ENCODE measurements at places on chromosomes 6 and 20. TPM values are rescaled to one million over a fixed set of nuclear protein-coding genes. Genes with fewer than 3 reads are reported as not detected.

The POM121L2 gene
- not detected for total RNA-seq

The SIM1 gene
- total RNA-seq, result not detected

The MYMX gene
- not detected for total RNA-seq

The SIGLEC1 gene
- 9.5 TPM for total RNA-seq

The OVOL2 gene
- total RNA-seq, result not detected

The FAXC gene
- total RNA-seq, result not detected

The SFTA2 gene
- not detected for total RNA-seq

The SCUBE3 gene
- 10.3 TPM for total RNA-seq

The SEL1L2 gene
- total RNA-seq, result 1.7 TPM

The OSBPL2 gene
- 59.5 TPM for total RNA-seq

The PLA2G7 gene
- 0.14 TPM for total RNA-seq

The CALHM4 gene
- not detected for total RNA-seq

The ANGPT4 gene
- total RNA-seq, result 0.05 TPM

The COL9A1 gene
- total RNA-seq, result 0.14 TPM

The SRMS gene
- not detected for total RNA-seq

The UST gene
- 4.4 TPM for total RNA-seq

The TREML2 gene
- total RNA-seq, result 0.11 TPM

The ADTRP gene
- not detected for total RNA-seq

The ABCF1 gene
- 39.5 TPM for total RNA-seq

DNA sequence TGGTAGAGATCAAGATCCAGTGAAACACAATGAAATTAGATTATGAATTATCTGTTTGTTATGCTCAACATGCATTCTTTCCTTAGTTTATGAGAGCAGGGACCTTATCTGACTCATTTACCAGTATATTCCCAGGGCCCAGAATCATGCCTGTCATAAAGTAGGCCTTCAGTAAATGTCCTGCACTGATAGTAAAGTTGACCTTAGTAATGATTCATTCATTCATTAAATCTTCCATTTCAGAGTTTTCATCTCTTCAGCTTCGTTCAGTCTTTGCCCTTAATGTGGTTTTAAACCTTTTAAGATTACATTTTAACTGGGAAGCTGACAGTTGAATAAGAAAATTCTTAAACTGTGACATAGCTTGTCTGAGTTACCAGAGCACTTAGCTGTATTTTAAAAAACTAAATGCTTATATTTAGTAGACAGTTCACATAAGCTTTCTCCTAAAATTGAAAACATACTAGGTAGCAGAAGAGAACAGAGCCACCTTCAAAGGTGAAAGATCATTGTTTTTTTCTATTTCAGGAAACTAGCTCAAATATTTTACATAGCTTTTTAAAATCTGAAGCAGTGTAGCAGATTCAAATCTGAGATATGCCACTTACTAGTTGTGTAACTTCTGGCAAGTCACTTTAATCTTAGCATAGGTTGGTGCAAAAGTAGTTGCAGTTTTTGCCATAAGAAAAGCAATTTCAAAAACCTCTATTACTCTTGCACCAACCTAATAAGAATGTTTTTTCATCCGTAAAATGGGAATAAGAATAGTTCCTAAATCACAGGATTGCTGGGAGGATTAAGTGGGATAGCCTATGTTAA, 41.4 kb downstream of the MCM8 start:
- DNase-seq, result no peak

DNA sequence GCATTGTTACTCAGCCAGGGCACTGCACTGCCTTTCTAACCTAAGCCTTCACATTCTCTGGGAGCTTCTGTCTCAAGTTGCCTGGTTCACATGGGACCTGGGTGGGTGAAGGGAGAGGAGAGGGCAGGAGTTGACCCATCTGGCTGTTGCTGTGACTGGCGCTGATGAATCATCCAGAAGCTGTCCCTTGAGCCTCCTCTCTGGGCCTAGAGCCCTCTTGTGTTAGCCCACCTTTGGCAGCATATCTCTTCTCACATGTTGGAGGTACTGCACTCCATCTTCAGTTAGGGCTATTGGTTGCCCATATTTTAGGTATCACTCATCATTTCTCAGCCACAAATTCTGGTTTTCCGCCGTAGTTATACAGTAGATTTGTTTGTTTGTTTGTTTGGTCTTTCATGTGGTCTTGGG, 19.8 kb downstream of the XRN2 start:
- DNase-seq, result no peak

GRCh38 chr6:106804346-106805335, 169.9 kb downstream of the CD24 start:
- DNase-seq, result no peak

DNA sequence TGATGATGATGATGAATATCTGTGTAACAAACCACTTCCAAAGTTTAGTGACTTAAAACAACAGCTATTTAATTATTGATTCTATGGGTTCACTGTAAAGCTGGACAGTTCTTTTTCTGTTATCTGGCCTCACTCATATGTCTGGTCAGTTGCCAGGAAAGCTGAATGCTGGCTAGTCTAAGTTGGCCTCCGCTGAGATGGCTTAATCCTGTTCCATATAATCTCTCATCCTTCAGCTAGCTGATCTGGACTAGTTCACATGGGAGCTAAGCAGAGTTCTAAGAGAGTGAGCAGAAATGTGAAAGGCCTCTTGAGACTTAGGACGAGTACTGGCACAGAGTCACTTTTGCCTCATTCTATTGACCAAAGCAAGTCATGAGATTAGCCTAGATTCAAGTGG, 334.7 kb upstream of the FLRT3 start:
- DNase-seq, result no peak

GRCh38 chr6:23784301-23784919, 341.6 kb upstream of the NRSN1 start:
- no peak for DNase-seq

GRCh38 chr6:106318061-106318460, 7.5 kb downstream of the ATG5 start:
- no peak for DNase-seq

- DNase-seq, result no peak
These were observed 690.7 kb downstream of the KIF16B start for GRCh38 chr20:15882553-15882952.

- DNase-seq, result no peak
These were observed 377.8 kb downstream of the UTRN start for GRCh38 chr6:144662812-144663365.

DNA sequence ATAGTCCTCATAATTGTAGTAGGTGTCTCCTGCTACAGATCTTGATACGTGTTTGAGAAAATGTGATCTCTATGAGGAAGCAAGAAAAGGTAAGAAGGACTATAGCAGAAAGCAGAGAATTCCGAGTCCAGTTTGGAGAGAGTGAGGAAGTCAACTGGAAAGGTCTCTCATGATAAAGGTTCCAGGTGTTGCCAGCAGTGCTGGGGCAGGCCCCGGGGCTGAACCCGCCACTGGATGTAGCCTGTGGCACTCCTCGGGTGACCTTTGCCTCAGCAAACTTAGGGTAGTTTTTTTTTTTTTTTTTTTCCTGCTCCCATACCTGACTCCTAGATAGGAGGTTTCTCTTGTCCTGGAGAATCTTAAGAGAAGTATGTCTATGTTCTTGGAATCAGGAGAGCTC, 62.8 kb downstream of the FAM120B start:
- no peak for DNase-seq

GRCh38 chr20:23966298-23966697, 22.3 kb downstream of the GGTLC1 start:
- DNase-seq, result no peak

DNA sequence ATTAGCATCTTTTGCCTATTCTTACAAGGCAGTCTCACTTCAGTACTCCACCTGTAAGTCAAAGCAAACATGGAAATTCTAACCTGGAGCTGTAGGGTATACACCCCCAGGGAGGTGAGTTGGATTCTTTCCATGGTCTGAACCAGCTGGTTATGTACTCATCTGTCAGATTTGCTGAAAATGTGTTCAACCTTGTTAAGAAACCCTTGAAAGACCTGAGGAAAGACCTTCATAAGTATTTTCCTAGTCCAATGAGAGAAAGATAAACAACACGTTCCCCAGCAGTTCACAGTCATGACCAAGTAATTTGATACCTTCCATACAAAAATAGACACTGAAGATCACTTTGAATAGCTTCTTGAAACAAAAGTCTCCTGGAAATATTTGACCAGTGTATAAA, 42.5 kb downstream of the ID4 start:
- DNase-seq, result no peak

DNA sequence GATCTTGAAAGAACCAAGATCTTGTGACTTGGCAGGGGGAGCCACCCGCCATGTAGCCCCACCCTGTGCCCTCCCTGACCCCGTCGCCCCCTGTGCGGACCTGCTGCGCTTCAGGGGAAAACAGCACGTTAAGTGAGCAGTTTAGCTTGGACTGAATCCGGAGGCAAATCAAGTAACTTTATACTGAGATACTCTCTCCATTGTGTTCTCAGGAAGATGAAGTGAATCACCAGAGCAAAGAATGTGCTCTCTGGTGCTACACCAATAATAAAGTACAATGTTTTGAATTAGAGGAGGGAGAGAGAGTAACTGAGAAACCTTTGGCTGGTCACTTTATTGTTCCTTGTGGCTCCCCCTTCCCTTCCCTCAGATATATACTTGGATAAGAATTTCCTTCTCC, 83.4 kb downstream of the TXNDC5 start:
- DNase-seq, result no peak

DNA sequence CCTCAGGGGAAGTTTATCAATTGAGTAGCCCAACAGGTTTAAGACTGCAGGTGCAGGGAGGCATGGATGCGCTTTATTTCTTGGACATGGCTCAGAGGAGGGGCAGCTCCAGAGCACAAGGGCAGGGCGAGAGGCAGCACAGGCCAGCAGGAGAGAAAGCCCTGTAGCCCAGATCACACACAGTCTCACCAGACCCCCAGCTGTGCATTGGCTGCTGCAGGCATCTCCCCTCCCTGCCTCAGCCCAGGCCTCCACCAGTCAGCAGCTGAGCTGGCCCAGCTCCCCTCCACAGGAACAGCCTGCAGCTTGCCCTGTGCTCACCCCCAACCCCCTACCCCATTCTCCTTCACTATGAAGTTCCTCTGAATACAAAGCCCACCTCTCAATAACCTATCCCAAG, 24.7 kb downstream of the MRPL14 start:
- no peak for DNase-seq

DNA sequence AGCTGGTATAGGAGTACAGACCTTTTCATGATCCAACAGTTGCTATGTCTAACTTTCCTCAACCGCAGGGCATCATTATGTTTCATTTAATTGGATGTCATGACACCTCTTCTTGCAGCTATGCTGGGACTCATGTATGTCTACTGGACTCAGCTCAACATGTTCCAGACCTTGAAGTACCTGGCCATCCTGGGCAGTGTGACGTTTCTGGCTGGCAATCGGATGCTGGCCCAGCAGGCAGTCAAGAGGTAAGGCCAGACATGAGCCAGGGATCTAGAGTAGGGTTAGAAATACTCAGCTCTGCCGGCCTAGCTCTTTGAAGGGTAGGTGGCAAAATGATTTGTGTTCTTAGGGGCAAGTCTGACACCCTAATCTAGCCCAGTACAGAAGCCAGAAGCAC, 25.2 kb downstream of the GHRH start:
- DNase-seq, result no peak

GRCh38 chr6:14312587-14312986, 195.0 kb downstream of the CD83 start:
- no peak for DNase-seq

- no peak for DNase-seq
These were observed 16.9 kb downstream of the GFOD1 start for GRCh38 chr6:13470238-13471140.

GRCh38 chr6:43428112-43428570, 800 bp downstream of the ABCC10 start:
- no peak for DNase-seq

GRCh38 chr6:27205375-27206278, 41.9 kb upstream of the PRSS16 start:
- DNase-seq, result no peak

DNA sequence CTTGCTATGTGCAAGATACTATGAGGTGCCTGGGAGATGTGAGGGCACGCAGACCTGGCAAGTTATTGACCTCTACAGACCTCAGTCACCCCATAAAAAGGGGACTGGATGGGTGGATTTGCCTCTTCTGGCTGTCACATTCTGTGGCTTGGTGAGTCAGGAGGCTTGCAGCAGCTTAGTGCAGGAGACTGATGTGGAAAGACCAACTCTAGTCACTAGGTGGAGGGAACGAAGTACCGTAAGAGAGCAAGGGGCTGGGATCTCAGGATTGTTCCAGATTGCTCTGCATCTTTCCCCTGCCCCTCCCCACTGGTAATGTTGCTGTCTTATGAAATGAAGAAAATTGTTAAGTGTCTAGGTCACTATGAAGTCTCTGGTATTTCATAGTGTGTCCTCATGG, 3.3 kb downstream of the MAPRE1 start:
- no peak for DNase-seq

DNA sequence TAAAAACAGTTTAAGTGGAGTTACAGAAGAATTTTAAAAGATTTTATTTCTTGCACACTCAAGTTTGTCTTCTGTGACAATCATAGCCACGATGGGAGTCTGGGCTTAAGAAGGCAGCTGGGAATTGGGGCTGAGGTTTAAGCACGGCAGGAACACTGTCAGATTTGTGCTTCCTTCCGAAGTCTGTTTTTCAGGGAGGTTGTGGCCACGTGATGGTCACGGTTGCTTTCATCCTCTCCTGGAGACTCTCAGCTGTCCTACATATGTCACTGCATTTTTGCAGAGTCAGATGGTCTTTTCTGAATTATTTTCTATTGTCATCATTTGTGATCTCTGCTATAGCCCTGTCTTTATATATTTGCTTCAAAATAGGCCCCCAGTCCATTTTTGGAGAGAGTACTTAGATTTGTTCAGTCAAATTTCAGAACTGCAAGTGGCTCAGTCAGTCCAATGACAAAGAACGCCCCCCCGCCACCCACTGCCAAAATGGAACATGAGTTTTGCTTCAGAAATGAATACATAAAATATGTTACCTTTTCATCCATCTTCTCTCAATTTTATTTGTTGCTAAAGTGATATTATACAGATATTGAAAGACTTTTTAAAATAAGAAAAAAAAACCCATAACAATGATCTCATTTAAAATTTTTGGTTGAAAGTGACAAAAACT, 111.8 kb upstream of the ZFP64 start:
- DNase-seq, result no peak

- DNase-seq, result no peak
These were observed 60.4 kb upstream of the SUPT3H start for GRCh38 chr6:45438151-45438550.

GRCh38 chr6:137233911-137234863, 15.0 kb upstream of the IFNGR1 start:
- no peak for DNase-seq

GRCh38 chr20:17844549-17845298, 123.9 kb downstream of the SNX5 start:
- no peak for DNase-seq

DNA sequence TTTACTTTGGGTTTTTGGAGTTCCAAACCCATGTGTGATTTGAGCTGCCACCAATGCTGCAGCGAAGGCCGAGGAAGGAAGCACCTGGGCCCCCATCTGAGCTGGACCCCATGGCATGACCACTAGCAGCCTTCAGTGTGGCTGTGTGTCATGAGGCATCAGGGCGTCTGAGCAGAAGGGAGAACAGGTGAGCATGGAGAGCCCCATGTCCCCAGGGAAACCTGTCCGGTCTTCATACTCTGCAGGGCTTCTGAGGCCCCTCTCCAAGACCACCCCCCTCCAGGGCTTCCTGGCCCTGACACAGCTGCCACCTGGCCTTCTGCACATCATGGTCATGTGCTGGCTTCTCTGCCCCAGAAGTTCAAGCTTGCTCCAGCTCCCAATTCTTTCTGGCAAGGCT, 169.1 kb upstream of the CST7 start:
- no peak for DNase-seq

GRCh38 chr6:117167520-117168271, 97.7 kb upstream of the VGLL2 start:
- no peak for DNase-seq

Data from Right ventricle myocardium inferior (tissue), 1 donor.